ENCODE measurements at places on chromosomes 2 and 18.

DNA sequence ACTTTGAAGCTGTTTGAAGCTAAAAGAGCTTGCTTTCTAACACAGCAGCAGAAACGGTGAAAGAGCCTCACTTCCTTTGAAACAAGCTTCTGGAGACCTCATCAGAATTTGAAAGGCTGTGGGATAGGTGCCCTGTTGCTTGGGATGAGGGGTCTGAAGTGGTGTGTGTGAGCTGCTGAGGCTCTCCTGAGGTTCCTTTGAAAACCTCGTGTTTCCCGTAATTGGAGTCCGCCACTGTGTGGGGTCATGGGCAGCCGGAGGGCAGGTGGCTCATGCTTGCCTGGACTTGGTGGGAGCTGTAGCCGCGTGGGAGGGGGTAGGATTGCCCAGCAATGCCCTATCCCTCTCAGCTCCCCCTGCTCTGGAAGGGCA is 34.4 kb downstream of the CABLES1 start:
- DNase-seq = no peak

- DNase-seq = no peak
Measured at GRCh38 chr2:197229509-197230443, 80.8 kb downstream of the ANKRD44 start.

GRCh38 chr2:11286749-11287148 is 57.7 kb downstream of the ROCK2 start:
- no peak for DNase-seq

DNA sequence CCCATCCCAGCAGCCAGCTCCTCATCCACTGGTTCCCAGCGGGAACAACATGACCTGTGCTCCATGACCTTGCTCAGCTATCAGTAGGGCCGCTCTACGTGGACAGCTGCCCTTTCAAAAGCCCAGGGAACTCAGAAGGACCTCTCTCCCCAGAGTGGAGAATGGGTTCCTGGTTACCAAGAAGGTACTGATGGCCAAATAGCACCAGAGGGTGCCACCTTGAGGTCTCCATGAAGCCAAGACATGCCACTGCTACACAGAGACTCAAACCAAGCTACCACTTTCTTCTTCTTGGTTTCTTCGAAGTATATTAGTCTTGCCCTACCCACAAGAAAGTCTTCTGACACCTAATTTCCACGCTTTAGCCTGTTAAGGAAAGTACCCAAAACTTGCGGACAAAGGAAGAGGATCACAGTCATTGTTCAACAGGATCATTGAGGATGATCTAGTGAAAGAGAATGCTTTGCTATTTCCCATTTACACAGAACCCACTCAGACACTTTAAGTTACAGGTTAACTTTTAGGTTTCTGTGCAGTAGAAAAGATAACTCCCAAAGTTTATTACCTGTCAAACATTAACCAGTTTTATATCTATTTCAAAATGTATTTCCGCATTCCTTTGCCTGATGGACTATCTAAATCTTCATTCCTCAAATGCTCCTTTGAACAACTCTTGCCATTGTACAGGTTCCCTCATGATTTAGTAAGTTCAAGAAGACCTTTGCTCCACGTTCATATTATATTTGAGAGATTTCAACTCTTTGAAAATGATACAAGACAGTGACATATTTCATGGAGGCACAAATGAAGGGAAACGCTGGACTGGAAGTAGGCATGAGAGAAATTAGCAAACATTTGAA is 102.2 kb downstream of the ALPK2 start:
- no peak for DNase-seq

- DNase-seq = no peak
Measured at GRCh38 chr2:30465171-30465545, 18.1 kb downstream of the LCLAT1 start.

- DNase-seq = no peak
Measured at GRCh38 chr2:134946073-134946472, 27.5 kb downstream of the CCNT2 start.

- no peak for DNase-seq
Measured at GRCh38 chr2:59884166-59884565, 669.3 kb downstream of the BCL11A start.

- DNase-seq = no peak
Measured at GRCh38 chr2:130864830-130865800, 28.4 kb downstream of the ARHGEF4 start.

DNA sequence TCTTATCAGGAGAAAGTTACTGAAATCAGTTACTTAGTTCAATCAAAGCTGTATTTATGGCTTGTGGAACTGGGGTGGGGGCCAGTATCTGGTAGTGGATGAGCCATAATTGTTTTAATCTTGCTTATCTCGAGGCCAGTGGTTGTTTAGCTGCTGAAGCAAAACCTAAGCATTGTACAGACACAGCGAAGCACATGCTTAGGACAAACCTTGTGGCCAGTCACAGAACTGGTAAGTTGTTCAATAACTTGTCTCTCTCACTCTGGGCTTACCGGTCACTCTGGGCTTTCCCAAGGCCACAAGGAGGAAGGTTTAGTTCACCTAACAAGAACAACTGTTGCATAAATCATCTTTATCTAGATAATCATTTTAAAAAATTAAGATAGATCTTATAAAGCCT is 296.6 kb upstream of the NETO1 start:
- DNase-seq = no peak

GRCh38 chr2:85995648-85996529 is 107.1 kb upstream of the ST3GAL5 start:
- DNase-seq = no peak

GRCh38 chr2:189261431-189261841 is 81.9 kb upstream of the COL5A2 start:
- DNase-seq = no peak

GRCh38 chr2:125455110-125455509 is 1200.8 kb upstream of the GYPC start:
- no peak for DNase-seq
